ENCODE measurements at places on chromosomes 4 and X.

GRCh38 chr4:48194971-48195370 is 60.9 kb upstream of the TXK start:
- no peak for DNase-seq

DNA sequence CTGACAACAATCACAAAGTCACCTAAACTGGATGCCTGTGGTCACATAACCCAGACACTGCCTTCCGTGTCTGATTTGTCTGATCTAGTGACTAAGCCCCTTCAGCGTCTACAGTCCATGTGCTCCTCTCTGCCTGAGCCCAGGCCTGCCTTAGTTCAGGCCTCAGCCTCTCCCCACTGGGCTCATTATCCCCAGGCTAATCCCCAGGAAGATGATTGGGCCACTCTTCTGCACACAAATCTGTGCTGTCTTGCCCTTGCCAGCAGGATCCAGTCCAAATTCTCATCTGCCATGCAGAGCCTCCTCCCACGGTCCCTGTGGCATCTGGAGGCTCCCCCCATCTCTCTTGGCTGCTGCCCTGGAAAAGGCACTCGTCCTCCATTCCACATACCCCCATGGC is 96.5 kb downstream of the SLC2A9 start:
- DNase-seq: peak; percentile 13

DNA sequence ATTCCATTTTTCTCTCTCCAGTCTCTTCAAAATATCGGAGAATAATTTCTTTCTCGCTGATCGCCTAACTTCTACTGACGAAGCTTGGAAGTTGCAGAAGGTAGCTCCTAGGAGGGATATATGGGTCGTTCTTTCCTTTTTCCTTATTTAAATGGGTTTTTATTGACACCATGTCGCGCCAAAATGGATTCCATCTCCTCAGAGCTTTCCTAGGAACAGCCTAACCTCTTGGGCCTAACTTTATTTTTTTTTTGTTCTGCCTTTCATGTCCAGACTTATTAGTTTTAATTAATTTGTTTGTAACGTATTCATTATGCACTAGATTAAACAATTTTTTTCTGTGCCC is 359.4 kb upstream of the ZCCHC13 start:
- DNase-seq: no peak

- no peak for DNase-seq
These were observed 306.9 kb upstream of the FGF13 start for GRCh38 chrX:139018436-139018835.

DNA sequence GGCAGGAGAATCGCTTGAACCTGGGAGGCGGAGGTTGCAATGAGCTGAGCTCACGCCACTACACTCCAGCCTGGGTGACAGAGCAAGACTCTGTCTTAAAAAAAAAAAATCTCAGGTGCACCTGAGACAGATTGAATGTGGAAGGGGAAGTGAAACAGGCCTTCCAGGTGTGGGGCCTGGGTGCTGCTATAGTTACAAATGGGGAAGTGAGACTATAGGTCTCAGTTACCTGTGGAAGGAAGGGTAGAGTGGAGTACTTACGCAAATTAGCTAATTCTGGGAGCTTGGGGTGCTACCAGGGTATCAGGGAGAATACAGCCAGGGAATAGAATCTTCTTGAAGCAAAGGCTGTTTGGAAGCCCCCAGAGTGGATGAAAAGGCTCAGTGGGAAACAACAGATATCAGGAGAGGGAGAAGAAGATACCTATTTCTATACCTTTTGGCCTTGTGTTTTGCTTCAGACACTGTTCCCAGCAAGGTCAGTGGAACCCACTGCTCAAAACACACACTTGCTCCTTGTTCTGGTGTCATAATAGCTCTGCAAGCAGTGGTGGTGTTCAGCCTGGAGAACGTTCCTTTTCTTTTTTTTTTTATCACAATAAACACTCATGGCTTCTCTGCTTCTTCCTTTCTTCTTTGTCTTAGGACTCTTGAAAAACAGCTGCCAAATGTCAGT is 7.0 kb downstream of the CD38 start:
- DNase-seq: no peak

DNA sequence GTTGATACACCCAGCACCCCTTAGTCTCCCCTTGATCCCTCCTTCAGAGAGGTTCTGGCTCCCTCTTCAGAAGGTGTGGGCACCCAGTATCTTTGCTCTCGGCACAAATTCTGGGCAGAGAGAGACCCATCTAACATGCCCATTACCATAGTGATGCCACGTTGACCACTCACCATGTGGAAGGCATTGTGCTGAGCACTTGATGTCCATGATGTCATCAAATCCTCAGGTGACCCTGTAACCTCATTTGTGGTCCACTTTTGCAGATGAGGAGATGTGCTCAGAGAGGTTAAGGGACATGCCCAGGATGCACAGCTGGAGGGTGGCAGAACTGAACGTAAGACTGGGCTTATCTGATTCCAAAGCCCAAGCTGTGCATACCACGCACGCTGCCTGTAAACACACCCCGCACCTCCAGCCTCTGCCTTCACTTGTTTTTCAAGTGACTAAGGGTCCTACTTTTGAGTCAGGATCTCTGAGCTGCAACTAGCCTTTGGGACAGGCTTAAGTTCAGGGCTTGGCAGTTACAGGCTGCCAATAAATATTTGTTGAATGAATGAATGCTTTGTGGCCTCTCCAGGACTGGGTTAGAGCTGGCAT is 55.2 kb downstream of the HTRA3 start:
- DNase-seq: no peak

DNA sequence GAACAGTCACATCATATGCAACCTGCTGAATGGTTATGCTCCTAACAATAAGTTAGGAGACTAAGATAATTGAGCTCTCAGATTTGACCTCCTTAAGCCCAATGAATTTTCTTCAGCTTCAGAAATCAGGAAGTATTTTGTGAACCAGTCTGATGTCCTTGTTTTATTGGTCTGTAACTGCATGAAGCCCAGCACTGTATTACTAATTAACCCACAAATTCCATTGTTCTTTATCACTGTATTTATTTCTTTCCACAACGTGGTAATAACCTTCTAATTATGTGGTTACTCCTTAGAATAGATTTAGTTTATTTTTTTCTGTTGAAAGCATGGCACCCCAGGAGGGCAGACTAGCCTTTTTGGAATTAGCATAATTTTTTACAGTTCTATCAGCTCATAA is 3.9 kb upstream of the MFAP3L start:
- DNase-seq: no peak

DNA sequence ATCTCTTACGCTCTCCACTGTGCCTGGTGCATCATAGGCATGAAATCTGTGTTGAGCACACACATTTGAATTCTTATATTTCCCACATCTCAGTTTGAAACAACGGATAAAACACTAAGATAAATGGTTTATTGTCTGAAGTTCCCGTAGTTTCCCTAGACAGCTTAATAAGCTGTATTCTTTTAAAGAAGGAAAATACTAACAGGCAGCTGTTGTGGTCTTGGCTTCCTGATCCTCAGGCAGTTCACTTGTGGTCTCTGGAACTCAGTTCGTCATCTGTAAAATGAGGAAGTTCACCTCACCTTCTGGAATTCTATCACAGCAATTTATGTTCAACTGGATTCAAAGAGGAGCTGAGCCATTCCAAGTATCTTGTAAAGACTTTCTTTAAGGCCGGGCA is 1805.6 kb upstream of the TENM3 start:
- no peak for DNase-seq
